Stimulated activated CD8-positive, alpha-beta memory T cell treated with anti-CD3 and anti-CD28 coated beads, Interleukin-12 subunit alpha, Interleukin-12 subunit beta, amount 100 ng/mL, for 4 hours (primary cell): ENCODE measurements at places on chromosomes 1 and 21.

GRCh38 chr1:248748211-248748610 lies 7.3 kb downstream of the LYPD8 start:
- no peak for DNase-seq

DNA sequence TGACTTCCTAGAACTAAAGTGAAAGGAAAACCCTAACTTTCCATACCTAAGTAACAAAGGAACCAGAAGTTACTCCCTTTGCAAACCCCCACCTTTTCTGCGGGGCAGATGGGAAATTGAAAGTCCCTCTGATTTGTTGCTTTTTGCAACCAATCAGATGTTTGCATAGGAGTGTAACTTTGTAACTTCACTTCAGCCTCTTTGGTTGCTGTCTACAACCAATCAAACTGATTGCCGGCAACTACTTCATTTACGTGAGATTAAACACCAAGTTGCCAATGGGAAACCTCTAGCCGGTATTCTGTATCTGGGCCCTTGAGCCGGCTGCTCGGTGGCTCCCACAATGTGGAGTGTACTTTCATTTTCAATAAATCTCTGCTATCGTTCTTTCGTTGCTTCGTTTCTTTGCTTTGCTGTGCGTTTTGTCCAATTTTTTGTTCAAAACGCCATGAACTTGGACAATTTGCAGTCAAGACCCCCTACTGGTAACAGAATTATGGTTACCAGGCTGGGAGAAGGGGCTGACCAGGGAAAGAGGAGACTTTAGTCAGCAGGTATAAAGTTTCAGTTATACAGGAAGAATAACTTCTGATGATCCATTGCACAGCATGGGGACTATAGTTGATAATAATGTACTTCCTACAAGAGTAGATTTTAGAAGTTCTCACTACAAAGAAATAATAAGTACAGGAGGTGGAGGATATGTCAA lies 69.2 kb upstream of the RGS2 start:
- DNase-seq = no peak

GRCh38 chr1:25821630-25822091 lies 1.9 kb downstream of the MTFR1L start:
- DNase-seq = no peak

- no peak for DNase-seq
These were observed 28.5 kb downstream of the NIBAN1 start for GRCh38 chr1:184945678-184946412.

GRCh38 chr1:36116901-36117300 lies 8.1 kb downstream of the COL8A2 start:
- DNase-seq = no peak
